ENCODE measurements at places on chromosomes 2 and 18. TPM values are rescaled to one million over a fixed set of nuclear protein-coding genes. Genes with fewer than 3 reads are reported as not detected.

PDE1A gene
- 4.9 TPM for polyA plus RNA-seq

CXCR1 gene
- 6.6 TPM for polyA plus RNA-seq

MOGAT1 gene
- not detected for polyA plus RNA-seq

COLEC11 gene
- 9.6 TPM for polyA plus RNA-seq

PARD6G gene
- polyA plus RNA-seq, result 3.6 TPM

LOXHD1 gene
- polyA plus RNA-seq, result 0.73 TPM
